ENCODE measurements at places on chromosomes 12 and 14.

DNA sequence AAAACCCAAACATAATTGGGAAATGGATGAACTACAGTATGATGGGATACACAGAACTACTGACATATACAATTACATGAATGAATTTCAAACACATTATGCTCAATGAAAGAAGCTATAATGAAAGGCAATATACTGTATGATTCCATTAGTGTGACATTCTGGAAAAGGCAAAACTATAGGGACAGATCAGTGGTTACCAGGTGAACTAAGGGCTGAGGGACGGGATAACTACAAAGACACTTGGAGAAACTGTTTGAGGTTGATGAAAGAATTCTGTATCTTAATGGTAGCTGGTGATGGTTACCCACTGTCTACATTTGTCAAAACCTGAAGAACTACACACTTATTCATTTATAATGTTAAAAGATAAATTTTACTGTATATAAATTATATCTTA, 7.7 kb downstream of the ZFC3H1 start:
- no peak for DNase-seq

GRCh38 chr12:122201381-122201780, 2.1 kb upstream of the B3GNT4 start:
- DNase-seq = no peak

- no peak for DNase-seq
These were observed 10.7 kb downstream of the DHRS2 start for GRCh38 chr14:23646648-23647549.

- DNase-seq = peak; percentile 91
These were observed 2.8 kb upstream of the UBC start for GRCh38 chr12:124917135-124917840.

- no peak for DNase-seq
These were observed 173.2 kb upstream of the PWP1 start for GRCh38 chr12:107512391-107512790.

DNA sequence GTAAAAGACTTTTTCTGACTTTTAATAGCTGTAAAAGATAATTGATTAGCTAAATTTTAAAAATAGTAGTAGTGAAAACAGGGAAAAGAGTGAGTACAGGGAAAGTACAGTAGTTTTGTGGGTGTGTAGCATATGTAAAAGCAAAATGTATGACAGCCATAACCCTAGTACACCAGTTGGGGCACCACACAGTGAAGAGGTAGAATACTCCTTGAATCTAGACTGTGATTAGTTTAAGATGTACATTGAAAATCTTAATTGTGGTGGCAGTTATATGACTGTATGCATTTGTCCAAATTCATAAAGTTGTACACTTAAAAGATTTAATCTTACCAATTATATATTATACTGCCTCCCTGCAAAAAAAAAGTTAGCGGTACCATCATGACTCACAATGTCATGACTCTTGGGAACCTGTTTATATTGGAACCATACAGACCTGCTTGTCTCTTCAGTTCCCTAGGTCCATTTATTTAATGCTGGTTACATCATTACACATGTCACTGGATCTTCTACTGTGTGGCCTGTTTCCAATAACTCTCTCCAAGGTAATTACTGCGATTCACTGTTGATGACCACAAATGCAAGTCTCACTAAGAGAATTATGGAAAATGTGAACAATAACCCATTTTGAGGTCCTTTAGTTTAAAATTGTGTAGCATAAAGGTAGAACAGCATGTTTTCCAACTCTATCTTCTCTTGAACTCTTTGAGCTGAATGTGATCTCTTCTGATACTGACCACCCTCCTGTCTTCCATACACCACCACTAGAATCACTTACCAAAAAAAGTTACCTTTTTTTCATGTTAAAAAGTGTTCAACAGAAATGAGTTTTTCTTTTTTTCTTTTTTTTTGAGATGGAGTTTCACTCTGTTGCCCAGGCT, 264.2 kb upstream of the AMIGO2 start:
- DNase-seq = no peak

DNA sequence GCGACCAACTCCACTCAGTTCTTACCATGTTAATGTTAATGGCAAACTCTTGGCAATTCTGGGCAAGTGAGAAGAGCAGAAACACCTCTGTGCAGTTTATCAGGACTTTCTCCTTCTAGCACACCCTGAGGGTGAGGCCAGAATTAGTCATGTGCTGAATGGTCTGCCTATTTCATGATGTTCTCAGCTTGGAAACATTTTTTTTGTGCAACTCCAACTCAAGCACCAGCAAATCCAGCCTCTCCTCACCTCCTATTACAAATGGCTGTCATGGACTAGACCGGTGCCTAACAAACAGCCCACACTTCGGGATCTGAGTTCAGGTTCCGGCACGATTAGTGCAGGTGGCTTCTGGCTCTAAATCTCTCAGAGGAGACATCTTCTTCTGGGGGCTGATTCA, 246.0 kb downstream of the ZFP36L1 start:
- DNase-seq = no peak

GRCh38 chr12:11745113-11745512, 95.6 kb downstream of the ETV6 start:
- no peak for DNase-seq

DNA sequence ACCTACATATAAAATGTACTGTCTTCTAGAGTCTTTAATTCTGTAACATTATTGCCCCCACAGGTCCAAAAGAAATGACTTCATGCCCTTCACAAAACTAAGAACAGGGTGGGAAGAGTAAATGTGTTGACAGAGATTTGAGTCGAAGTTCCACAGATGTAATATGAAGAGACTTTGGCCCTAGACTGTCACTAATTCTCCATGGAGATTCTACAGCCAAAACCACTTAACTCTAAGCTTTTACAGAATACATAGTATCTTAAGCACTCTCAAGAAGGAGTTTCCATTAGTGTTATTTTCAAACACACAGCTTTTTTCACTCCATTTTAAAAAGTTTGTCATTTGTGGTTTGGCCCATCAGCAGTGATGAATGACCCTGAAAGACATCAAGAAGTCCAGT, 56.3 kb downstream of the ABCC9 start:
- DNase-seq = no peak

GRCh38 chr12:124744273-124744640, 119.4 kb downstream of the SCARB1 start:
- DNase-seq = no peak

GRCh38 chr12:99686142-99686541, 38.6 kb downstream of the GARIN6 start:
- no peak for DNase-seq

- DNase-seq = no peak
These were observed 190.6 kb downstream of the ITPR2 start for GRCh38 chr12:26642361-26642760.

DNA sequence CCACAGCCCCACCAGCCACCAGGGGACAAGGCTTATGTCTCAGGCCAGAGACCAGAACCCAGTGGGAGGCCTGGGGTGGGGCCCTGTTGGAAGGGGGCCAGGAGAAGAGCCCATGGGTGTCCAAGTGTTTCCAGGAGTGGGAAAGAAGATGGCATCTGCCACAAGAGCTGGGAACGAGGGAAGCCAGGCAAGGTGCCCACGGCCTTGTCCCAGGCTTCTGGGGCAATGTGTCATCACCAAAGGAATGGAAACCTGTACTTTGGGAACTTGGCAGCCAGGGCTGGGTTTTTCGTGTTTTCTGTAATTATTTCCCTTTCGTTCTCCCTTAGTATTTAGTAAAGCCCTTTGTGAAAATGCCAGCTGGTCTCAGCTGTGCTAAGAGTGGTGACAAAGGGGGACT, 5.3 kb upstream of the PGF start:
- no peak for DNase-seq

- no peak for DNase-seq
These were observed 1004.2 kb downstream of the TMEM121 start for GRCh38 chr14:106530423-106531107.

- DNase-seq = no peak
These were observed 47.1 kb downstream of the KRT80 start for GRCh38 chr12:52144512-52145227.

DNA sequence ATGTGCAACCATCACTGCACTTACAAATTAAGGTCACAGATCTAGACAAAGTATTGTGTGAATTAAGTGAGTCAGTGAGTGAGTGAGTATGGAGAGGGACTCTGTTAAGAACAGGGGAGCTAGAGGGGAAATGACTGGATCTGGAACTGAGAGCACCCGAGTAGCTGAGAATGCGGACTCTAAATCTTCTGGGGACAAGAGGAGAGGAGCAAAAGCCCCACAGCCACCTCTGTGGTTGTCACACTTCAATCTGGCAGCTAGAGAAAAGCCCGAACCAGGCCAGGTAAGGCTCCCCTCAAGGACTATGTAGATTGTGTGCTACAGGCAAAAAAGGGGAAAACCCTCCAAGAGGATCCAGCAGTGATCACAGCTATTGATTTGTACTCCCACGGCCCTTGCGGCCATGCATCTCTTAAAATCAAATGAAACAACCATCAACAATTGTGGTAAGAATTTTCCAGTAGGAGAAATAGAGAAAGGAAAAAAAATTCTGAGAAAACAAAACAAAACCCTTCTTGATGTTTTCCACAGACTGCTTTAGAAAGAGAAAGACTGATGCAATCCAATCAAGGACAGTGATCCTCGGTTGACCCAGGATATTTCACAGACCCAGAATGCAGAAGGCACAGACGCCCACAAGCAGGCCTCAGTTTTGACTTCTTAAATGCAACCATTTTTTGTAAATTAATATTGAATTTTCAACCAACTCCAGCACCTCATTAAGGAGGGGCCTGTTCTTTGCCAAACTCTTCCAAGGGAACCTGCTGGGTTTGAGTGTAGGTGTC, 109.6 kb downstream of the SLC38A6 start:
- no peak for DNase-seq

Data from stimulated activated CD4-positive, alpha-beta T cell treated with anti-CD3 and anti-CD28 coated beads, TNF-alpha, amount 100 ng/mL, for 24 hours (primary cell).